ENCODE measurements at places on chromosomes 13 and 19.

DNA sequence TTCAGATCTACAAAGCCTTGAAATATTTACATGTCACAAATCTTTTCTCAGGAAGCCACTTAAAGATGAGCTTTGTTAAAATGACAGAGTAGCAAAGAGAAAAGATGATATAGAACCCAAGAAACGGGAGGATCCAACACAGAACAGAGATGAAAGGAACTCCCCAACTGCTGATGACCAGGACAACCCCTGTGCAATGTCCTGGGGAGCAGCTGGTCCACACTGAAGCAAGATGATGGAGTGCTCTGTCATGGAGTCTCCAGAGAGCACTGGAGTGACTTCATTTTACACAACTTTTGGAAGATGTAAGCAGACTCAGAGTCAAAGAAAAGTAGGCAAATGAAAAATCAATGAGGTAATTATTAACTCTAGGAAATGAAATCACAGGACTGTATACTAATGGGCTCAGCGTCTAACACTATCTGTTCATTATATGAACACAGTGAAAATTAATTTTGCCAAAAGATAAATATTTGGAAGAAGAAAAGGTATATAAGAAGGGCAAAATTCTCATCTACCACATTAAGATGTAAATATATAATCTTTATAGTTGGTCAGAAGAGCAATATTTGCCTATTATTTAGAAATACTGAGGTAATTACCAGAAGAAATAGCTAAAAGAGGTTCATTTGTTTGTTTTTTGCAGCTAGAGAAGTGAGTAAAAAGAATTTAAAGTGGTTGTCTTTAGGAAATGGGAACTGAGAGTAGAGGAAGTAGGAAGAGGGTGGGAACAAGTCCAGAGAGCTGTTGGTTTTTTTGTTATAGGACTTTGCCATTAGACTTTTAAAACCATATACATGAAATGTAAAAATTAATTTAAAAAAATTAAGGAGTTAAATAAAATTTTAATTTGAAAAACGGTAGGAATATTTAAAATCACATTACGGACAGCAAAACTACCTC lies 30.5 kb downstream of the MTRF1 start:
- no peak for DNase-seq

DNA sequence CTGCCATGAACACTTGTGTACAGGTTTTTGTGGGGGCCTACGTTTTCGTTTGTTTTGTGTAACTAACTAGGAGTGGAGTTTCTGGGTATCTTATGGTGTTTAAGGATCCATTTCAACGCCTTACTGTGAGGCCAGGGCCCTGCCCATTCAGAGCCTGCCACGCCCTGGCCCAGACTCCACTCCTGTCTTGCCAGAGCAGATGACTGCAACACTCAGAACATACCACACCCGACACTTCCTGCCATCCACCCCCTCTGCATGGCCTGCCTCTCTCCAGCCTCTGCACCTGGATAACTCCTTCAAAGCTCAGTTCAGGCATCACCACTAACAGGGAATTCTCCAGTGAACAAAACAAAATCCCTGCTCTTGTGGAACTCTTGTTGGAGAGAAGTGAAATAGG lies 43.2 kb downstream of the RGCC start:
- no peak for DNase-seq

- no peak for DNase-seq
These were observed 6.3 kb upstream of the SPIB start for GRCh38 chr19:50412419-50412818.

GRCh38 chr13:36329361-36329760 lies 16.8 kb downstream of the SPART start:
- DNase-seq: no peak

DNA sequence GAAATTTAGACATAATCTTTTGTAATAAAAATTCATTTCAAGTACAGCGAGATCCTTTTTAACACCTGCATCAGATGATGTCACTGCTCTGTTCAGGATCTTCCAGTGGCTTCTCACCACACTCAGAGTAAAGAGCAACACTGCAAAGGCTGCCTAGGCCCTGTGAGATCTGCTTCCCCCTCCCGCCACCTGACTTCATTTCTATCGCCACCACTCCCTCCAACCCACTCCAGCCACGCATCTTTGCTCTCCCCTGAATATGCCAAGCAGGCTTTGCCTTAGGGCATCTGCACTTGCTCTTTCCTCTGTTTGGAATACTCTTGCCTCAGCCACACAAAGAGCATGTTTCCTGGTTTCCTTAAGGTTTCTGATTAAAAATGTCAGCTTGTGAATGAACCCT lies 58.3 kb downstream of the MBNL2 start:
- no peak for DNase-seq

DNA sequence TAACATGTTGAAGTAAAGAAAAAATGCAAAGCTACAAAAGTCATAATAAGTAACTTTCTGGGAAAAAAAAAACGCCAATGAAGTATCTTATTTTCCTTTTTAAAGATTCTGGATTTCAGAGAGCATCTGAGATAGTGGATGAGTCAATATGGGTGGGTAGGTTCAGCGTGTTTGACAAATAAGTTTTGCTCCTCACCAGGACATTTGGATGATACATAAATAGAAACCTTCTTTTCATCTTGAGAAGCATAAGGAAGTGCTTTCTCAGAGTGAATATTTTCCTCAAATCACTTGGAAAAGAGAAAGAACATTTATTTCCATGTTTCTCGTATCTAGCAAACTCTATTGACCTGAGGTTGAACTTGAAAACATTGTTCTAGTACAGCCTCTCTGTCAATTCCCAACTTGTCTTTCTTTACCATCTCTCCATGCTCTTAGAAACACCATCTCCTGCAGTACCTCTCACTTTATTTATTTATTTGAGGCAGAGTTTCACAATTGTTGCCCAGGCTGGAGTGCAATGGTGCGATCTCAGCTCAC lies 463.2 kb downstream of the KLF5 start:
- no peak for DNase-seq

- DNase-seq: no peak
These were observed 1.9 kb upstream of the PLPPR3 start for GRCh38 chr19:823565-824121.

DNA sequence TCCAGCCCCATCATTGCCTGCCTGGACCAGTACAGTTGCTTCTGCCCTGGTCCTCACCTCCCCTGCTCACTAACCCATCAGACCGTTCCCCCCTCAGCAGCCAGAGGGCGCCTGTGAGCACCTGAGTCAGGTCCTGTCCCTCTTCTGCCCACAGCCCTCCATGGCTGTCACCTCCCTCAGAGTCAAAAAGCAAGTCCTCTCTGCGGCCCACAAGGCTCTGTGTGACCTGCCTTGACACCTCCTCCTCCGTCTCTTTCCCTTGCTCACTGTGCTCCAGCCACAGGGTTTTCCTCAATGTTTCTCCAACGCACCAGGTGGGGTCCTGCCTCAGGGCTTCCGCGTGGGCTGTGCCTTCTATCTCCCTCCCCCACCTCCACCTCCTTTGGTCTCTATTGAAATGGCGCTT lies 29.4 kb upstream of the PTPRS start:
- DNase-seq: peak; percentile 59

GRCh38 chr13:28273919-28274318 lies 135.6 kb downstream of the PAN3 start:
- DNase-seq: no peak

GRCh38 chr13:33340631-33341030 lies 55.1 kb upstream of the STARD13 start:
- no peak for DNase-seq

GRCh38 chr13:113117911-113118260 lies 4.7 kb upstream of the F10 start:
- no peak for DNase-seq

DNA sequence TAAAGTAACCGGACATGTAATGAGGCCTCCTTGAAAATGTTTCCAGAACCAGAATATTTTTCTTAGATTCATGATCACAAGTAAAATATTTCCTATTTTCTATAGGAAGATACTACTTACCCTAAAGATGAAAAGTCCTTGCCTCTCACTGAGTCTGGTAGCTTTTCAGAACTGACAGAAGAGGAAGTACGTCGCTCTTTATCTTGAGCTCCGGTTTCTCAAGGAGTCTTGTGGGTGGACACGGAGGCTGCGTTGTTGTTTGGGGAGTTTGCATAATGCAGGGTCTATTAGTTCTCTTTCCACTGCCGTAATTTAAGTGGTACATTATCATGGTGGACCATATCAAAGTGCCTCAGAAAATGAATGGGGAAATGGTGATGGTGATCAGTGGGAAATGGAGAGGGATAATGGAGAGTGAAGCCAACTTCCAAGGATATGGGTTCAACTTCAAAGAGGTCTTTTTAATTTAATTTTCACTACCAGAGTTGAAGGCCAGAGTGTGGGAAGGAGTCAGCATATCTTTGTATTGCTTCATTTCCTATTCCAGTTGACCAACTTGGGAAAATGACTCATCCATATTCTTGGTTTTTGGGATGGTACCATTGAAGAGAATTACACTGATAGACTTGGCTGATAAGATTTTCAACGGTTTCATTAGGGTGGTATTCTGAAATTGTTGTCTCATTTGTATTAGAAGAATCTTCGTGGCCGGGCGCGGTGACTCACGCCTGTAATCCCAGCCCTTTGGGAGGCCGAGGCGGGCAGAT lies 23.4 kb downstream of the MBD3L2B start:
- no peak for DNase-seq

- no peak for DNase-seq
These were observed 50.3 kb downstream of the SERTM1 start for GRCh38 chr13:36724141-36724540.

- DNase-seq: no peak
These were observed 1.9 kb downstream of the CDK8 start for GRCh38 chr13:26255691-26256277.

GRCh38 chr13:82772816-82773215 lies 1109.5 kb downstream of the SLITRK1 start:
- DNase-seq: no peak

GRCh38 chr13:75447493-75447892 lies 34.5 kb downstream of the TBC1D4 start:
- DNase-seq: no peak

DNA sequence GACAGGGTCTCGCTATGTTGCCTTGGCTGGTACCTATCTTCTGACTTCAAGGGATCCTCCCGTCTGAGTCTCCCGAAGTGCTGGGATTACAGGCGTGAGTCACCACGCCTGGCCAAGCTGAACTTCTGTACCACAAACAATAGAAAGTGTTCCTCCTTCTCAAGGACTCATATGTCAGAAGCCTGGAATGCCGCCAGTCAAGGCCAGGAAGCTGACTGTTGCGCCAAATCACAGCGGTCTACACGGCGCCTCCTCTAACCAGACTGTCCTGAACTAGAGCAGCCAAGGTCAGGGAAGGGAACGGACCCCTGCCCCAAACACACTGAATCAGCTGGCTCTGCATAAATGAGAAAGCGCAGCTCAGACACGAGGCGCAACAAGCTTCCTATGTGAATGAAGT lies 14.6 kb downstream of the RAB20 start:
- no peak for DNase-seq

DNA sequence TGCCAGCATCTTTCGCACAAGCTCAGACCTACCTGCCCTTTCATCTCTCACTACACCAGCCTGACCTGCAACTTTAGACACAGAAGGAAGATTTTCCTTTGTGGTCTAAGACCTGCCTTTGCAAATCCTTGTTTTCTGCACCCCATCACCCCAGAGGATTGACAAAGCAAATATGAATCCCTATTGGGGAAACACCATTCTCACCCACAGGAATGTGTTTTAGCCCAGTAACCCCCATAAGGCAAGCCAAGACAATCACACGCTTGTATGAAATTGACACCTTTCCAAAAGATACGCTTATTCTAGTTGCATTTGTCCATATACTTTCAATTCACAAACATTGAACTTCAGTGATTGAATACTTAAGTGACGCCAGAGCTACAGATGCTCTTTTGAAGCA lies 55.7 kb downstream of the SPATA13 start:
- no peak for DNase-seq
